NCI-H1417 treated with DMSO at 0.1 percent for 48 hours (cell line): ENCODE measurements at places on chromosomes 11 and 22.

GRCh38 chr11:118415739-118416068, 14.3 kb downstream of the ATP5MG start:
- DNase-seq = no peak

GRCh38 chr22:49322861-49323622, 504.6 kb downstream of the BRD1 start:
- DNase-seq = no peak

GRCh38 chr22:45582236-45582954, 79.7 kb downstream of the FBLN1 start:
- DNase-seq = no peak

GRCh38 chr22:27692243-27692642, 109.3 kb downstream of the MN1 start:
- DNase-seq = no peak

DNA sequence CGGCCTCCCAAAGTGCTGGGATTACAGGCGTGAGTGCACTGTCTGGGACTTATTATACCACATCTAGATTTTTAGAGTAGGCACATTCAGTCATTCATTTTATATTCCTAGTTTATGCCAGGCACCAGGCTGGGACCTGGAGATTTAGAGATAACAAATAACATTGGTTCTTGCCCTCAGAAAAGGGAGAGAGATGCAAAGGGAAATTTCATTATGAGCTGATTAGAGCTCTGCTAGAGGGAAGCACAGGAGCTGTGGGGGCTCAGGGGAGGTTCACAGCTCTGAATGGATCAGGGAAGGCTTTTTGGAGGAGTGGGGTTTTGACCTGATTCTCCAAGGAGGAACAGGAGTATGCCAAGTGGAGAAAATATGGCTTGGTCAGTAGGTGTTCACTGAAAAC, 32.3 kb downstream of the MEI1 start:
- DNase-seq = no peak

DNA sequence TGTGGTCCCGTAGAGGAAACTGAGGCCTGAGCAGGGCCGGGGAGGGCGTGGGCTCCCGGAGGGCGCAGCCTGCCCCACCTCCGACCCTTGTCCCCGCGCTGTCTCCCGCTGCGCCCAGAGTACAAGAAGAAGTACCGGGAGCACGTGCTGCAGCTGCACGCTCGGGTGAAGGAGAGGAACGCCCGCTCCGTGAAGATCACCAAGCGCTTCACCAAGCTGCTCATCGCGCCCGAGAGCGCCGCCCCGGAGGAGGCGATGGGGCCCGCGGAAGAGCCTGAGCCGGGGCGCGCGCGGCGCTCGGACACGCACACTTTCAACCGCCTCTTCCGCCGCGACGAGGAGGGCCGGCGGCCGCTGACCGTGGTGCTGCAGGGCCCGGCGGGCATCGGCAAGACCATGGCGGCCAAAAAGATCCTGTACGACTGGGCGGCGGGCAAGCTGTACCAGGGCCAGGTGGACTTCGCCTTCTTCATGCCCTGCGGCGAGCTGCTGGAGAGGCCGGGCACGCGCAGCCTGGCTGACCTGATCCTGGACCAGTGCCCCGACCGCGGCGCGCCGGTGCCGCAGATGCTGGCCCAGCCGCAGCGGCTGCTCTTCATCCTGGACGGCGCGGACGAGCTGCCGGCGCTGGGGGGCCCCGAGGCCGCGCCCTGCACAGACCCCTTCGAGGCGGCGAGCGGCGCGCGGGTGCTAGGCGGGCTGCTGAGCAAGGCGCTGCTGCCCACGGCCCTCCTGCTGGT, 1.9 kb downstream of the NLRP6 start:
- no peak for DNase-seq

GRCh38 chr11:56889986-56890385, 98.7 kb upstream of the OR5AK2 start:
- DNase-seq = no peak

DNA sequence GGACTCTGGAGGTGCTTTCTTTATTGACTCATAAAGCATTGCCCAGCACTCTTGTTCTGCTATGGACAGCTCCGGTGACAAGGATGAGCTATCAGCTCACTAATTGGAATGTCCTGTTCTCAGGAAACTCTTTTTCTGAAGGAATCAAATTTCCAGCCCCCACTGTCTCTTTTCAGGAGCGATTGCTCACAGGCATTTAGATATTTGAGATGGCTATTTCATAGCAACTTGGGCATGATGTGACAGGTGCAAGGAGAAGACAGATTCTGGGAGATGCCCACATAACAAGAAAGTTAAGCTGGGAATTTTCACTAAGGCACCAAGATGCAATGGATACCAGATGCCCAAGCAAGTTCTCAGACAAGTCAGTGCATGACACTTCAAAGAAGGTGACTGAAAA, 123.4 kb upstream of the CSNK2A3 start:
- DNase-seq = no peak

- peak; percentile 5 for DNase-seq
Observed at GRCh38 chr11:6926208-6927029, at the start of gene ZNF215. ZNF215 (plus strand) TSS chr11:6926426; CDS start chr11:6932273, 5,847 bp downstream.

DNA sequence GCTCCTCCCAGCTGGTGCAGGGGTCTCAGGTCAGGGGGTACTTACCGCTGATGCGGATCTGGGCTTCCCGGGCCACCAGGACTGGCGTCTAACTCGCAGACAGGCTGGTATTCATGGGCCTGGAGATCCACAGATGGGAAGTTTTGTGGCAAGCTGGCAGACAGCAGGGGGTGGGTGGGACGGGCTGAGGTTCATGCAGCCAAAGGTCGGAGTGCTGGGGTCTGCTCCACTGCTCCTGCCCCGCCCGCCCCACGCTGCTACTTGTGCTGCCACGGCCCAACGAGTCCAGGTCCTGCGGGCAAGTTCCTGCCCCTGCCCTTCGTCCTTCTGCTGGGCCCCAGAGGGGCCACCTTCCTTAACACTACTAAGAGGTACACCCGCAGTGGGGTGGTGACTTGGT, 3.1 kb downstream of the ACY3 start:
- no peak for DNase-seq

DNA sequence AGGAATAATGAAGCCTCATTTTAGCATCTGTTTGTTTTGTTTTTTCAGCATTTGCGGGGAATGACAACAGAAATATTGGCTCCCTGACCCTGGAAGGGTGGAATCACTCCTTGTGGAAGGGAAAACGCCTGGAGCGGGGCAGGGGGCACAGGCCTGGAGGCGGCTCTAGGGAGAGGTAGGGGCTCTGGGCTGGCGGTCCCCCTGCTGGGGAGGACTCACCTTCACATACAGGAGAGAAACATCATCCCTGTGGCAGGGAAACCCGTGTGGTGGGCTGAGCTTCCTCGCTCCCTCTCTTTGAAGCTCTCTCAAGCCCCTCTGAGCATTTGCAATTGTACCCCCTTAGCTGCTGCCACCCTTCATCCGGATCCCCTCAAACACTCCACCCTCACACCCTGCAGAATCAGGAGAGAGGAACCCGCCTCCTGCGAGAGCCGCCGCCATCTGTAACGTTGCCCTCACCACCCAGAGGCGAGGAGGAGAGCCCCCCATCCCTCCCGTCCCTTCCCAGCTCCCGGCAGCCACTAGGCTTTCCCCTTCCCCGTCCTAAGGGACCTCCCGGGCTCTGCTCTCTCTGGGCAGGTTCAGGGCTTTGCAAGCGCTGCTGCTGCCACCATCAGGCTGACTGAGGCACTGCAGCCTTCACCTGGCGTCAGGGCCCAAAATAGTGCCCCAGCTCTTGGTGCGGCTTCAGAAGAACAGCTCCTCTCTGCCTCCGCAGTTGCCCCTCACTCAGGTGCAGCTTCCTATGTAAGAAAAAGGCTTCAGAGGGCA, 10.4 kb downstream of the KIRREL3 start:
- DNase-seq = no peak

DNA sequence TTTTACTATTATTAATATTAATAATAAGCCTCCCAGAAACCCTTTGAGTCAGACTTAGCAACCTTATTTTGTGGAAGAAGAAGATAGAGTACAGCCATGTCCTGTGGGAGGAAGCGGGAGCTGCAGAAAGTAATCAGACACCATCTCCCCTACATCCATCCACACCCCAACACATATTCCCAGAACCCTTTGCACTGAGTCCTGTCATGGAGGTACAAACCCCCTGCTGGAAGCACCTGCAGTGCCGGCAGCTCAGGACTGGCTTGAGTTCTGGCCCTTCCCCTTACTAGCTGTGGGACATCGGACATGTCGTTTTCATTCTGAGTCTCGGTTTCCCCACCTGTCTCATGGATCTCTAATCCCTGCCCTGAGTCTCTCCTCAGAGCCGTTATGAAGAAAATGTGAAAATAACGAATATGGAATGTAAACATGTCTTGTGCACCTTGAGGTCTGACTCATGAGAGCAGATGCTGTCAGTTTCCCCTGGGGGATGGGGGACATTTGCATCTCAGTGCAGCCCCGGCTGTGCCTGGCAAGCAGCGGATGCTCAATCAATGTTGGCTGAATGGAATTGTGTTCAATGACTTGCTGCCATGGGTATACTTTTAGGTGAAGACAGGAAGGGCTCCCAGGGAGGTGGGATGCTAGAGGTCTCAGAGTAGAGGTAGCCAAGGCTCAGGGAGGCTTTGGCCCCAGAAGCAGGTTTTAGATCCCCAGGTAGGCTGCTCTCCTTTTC, 45.4 kb downstream of the TP53I11 start:
- DNase-seq = no peak

DNA sequence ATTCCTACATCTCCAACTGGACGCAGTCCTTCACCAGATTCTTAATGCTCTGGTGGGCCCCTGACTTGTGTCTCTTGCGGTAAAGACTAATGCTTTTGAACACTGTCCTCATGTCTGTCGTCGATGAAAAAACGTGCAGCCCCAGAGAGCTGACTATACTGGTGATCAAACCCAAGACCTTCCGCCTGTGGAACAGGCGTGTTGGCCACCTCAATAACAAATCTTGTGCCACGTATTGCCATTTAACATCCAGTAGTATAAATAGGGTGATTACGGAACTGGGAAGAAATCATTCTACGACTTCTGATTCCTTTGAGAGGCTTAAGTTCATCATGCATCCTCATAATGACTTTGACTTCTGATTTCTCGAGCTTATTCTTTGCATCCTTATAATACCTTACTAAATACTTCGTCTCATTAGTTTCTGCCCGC, 45.6 kb downstream of the OR4D9 start:
- DNase-seq = no peak

DNA sequence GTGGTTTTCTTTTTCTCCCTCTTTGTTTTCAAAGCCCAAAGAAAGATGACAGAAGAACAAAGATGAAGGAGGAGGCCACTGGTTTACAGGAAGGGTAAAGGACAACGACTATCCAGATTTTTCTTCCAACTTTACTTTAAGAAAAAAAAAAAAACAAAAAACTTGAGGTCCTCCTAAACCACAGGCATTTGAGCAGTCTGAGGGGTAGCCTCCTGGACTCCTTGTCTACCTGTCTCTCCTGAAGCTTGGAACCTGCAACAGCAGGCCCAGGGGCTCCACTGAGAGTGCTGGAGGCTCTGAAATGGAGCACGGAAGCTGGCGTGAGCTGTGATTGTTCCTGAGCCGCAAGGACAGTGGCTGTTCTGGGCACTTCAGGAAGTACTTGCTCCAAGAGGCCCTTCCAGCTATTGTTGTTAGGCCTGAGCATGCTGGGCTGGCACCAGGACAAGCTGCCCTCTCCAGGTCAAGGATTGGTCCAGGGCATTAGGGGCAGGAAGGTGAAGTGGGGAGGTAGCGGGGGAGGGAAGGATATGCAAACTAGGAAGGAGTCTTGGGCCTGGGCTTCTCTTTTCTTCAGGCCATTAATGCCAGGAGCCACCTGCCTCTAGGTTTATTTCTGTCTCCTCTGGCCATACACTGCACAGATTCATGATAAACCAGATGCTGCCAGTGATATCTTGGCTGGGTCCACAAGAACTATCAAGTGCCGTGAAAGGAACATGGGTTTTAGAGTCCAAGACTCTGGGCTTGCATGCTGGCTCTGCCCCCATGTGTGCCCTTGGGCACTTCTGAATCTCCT, 147.3 kb downstream of the CCDC34 start:
- no peak for DNase-seq

DNA sequence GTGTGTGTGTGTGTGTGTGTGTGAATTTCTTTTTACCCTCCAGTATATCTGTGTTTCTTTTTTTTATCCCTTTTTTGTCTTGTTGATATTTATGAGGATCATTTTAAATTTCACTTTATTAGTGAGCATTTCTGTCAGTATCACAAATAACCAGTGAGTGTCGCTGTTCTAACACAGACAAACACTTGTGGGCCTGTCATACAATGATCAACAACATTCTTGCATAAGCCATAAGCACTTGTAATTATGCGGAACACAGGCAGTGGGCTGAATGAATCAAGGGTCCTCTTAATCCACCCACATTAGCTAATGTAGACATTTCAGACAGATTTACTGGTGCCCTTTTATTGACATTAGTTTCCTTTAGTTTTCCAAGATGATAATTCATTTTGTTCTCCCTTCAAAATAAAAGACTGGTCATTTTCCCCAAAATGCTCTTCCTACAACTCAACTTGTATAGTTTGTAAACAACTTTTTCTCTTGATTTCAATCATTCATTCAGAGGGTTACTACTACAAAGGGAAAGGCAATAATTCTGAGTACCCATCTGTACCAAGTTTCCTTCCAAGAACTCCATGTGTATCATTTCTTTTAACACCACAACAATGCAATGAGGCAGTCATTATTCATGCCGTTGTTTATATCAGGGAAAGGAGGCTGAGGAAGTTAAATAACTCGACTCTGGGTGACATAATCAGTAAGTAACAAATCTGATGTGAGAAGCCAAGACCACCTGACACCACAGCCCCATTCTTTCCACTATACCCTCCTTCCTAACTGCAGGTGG, 34.5 kb upstream of the ANO3 start:
- no peak for DNase-seq

DNA sequence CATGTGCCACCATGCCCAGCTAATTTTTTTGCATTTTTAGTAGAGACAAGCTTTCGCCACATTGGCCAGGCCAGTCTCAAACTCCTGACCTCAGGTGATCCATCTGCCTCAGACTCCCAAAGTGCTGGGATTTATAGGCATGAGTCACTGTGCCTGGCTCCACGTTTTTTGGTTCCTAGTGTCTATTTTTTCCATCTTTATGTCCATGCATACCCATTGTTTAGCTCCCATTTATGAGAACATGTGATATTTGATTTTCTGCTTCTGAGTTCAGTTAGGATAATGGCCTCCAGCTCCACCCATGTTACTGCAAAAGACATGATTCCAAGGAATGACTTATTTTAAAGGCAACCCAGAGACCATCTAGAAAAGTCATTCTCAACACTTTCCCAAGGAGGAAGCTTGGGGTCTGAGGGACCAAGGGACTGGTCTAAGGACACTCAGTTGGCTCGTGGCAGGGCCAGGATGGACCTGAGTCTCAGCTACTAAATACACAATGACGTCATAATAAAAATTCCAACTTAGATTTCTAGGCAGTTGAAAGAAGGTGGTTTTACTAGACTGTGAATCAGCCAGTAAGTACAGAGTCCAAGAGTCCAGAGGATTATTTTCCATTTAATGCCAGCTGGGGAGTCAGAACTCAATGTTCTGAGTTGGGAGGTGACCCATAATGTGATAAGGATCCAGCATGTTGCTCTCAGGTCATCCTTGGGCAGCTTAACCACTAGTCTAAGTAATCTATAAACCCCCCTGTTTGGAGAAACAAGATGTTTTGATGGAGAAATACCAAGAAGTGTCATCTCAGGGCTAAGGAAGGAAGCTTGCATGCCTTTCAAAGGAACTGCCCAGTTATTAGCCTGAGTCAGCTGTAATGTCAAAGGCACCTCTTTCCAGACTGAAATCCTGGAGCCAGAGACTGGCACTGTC, 39.4 kb downstream of the ABTB2 start:
- no peak for DNase-seq

GRCh38 chr11:11237070-11237832, 115.8 kb downstream of the CSNK2A3 start:
- DNase-seq = no peak
